ENCODE measurements at places on chromosomes 7 and 10. TPM values are rescaled to one million over a fixed set of nuclear protein-coding genes. Genes with fewer than 3 reads are reported as not detected.

The SCD gene
- 1,217 TPM for total RNA-seq

The IQUB gene
- 0.32 TPM for total RNA-seq

The OR2A1 gene
- not detected for total RNA-seq

The TAS2R5 gene
- 2.3 TPM for total RNA-seq

The MEST gene
- total RNA-seq: 120 TPM

The AGAP6 gene
- 13.8 TPM for total RNA-seq

The TET1 gene
- 5.9 TPM for total RNA-seq

The IGFBP1 gene
- total RNA-seq: 15.6 TPM

The WIPF3 gene
- 0.50 TPM for total RNA-seq

The PDE1C gene
- 3.4 TPM for total RNA-seq

Measured in omental fat pad (tissue), 4 donors.